ENCODE measurements at places on chromosomes 7 and 10.

- no peak for DNase-seq
These were observed 420 bp upstream of the KLHL7 start for GRCh38 chr7:23105086-23105643.

DNA sequence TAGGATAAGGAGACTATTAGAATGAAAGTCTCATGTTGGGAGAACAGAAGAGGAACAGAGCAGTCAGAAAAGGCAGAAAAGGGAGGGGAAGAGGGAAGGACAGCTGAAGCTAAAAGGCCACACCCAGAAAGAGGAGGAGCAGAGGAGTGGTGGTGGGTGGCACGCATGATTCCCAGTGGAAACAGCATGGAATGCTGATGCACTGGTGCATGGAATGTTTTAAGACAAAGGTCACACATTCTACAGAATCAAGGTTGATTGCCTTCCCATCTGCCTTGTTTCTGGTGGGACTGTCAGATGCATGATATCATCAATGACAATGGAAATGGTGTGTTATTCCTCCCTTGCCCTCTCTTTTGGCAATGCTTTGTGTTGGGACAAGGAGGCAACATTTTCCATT lies 285.4 kb upstream of the MKI67 start:
- no peak for DNase-seq

DNA sequence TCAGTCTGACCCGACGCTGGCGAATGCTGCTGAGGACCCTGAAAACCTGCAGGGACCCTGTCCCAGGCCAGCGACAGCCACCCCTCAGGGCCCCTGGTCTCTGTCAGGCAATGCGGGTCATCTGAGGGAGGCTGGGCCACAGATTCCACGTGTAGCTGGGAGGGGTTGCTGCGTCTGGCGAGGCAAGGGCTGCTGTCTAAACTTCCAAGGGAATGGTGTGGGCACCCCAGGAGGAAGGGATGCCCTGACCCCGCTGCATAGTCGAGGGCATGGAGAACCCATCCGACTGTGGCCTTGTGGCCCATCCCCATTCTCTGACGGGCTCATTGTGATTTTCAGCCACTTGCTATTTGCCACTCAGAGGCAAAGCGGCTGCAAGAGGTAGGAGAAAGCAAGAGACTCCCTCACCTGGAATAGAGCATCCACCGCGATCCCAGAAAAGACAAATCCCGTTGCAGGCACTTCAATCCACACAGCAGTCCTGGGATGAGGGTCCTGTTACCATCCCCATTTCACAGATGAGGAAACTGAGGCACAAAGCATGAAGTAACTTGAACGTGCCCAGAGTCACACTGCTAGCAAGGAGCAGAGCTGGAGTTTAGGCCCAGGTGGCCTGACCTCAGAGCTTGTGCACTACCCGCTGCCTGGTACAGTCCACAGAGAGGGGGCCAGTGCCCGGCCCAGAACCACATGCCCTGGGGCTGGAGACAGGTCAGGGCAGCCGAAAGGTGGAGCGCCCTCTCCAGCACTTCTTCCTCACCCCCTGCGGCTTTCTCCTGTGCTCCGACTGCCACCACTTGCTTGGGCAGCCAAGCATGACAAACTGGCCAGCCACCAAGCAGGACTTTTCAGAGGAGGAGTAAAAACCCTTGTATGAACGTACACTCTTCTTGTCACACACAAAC lies 163.8 kb upstream of the KLF14 start:
- DNase-seq: no peak

DNA sequence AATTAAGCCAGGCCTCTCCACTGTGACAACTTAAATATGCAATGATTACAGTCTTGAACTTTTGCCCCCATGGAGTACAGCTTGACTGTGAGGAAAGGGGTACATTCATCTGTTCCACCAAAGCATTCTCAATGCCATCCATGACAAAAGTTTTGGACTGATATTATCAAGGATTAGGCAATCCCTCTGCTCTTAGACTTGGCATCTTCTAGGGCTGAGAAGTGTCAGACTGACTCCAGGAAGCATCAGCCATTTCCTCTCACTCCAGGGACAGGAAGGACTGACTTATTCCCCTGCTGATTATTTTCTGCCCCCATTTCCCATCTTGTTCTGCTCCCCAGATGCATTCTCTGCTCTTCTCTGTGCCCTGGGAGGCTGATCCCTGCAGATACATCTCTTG lies 69.7 kb downstream of the ZNF365 start:
- DNase-seq: no peak

DNA sequence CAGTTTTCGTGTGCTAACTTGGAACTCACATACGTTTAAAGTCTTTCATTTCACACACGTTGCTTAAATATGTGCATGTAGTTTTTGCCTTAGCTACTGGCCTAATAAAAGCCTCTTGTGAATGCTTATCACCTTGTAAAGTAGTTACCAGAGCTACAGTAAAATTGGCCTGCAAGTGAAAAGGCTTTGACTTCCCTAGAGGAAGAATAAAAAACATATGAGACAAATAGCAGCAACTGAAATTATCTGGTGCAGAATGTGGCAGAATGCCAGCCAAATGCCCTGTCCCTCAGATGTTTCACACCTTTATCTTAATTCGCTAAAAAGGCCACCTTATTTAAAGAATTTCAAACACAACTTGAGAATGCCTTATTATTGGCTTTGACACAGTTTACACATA lies 28.1 kb upstream of the RPA3 start:
- no peak for DNase-seq

DNA sequence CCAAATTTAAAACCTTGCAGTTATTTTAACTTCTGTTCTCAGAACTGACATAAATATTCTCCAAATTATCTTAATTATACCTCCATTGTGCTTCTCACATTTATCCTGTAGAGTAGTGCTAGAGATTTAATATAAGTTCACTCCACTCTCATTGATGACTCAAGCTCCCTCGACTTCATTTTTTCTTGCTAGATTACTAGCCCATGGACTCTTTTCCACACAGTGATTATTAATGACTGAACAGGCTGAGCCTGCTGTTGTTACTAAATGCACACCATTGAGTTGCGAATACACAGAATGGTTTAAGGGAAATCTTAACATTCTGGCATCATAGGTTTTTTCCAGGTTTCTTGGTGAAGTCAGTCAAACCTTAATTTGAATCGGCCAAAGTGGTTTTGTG lies 179.5 kb upstream of the AKR1E2 start:
- DNase-seq: no peak

DNA sequence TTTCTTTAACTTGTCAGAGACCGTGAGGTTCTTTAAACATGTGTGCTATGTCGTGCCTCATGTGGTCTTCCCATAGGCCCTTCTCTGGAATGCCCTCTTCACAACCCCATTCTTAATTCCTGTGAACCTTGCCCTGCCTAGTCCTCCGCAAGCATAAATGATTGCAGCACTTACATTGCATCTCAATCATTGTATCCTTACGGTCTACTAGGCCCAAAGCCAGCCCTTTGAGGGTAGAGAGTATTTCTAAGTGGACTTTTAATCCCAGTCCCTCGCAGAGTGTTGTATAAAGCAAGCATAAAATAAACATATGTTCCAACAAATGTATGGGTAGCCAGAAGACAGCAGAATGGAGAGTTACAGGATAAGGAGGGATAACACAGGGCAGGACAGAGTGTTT lies 92.1 kb upstream of the FAM133B start:
- no peak for DNase-seq

DNA sequence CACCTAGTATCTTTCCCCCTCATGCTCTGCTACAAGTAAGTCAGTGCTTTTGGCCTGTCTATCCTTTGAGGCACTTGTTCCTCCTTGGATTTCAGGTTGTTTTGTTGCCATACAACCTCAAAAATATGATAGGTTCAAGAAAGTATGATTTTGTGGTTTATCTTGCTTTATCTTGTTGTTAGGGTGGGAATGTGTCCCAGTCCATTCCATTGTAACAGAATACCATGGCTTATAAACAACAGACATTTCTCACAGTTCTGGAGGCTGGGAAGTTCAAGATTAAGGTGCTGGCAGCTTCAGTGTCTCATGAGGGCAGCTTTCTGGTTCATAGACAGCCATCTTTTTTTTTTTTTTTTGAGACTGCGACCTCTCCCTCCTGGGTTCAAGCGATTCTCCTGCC lies 72.1 kb downstream of the TMEM270 start:
- DNase-seq: no peak

DNA sequence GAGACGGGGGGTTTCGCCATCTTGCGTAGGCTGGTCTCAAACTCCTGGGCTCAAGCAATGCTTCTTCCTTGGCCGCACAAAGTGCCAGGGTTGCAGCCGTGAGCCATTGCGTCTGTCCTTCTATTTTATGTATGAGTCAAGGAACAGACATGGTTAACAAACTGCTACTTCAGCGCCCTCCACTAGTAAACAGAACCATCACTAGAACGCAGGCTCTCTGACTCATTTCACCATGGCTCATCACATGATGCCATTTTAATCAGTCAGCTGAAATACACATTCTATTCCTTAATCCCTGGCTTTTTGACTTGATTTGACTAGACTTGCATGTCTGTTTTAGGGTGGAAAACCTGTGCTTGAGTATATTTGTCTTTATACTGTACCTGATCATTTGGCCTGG lies 41.3 kb downstream of the CELF2 start:
- DNase-seq: no peak

GRCh38 chr10:103784723-103785418 lies 70.5 kb downstream of the SH3PXD2A start:
- DNase-seq: no peak

- no peak for DNase-seq
These were observed 8.0 kb downstream of the CALHM3 start for GRCh38 chr10:103470761-103471653.

DNA sequence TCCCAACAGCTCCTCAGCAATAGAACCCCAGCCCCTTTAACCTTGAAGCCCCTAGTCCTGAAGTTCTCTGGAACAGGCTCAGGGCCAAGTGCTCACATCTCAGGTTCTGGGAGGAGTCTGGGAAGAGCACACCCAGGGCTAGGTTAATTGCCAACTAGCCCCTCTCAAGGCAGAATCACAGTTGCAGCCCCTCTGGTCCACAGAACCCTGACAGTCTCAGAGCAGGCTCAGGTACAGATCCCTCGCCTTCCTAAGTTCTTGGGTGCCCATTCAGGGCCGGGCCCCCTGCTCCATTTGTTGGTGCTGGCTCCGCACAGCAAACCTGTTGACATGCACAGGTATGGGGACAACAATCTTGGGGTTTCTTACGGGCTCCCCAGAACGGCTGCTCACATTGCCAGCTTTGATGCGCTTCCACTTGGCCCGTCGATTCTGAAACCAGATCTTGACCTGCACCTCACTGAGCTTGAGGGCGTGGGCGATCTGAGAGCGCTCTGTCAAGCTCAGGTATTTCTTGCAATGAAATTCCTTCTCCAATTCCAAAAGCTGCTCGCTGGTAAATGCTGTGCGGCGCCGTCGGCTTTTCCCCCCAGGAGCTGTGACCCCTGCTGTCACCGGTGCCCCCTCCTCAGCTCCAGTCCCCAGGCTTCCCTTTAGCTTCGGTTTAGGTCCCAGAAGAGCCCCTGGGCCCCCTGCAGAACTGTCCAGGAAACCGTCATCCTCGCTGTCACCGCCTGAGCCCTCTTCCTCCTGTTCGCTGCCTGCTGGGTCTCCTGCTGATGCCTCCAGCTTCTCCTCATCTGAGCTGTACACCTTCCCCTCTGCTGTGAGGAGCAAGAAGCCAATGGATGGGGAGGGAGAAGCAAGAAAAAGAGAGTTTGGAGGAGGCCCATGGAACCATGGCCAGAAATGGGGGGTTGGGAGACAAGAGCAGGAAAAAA lies 18.9 kb downstream of the GBX1 start:
- DNase-seq: no peak

GRCh38 chr10:129079705-129080104 lies 387.3 kb upstream of the MGMT start:
- DNase-seq: peak; percentile 51

DNA sequence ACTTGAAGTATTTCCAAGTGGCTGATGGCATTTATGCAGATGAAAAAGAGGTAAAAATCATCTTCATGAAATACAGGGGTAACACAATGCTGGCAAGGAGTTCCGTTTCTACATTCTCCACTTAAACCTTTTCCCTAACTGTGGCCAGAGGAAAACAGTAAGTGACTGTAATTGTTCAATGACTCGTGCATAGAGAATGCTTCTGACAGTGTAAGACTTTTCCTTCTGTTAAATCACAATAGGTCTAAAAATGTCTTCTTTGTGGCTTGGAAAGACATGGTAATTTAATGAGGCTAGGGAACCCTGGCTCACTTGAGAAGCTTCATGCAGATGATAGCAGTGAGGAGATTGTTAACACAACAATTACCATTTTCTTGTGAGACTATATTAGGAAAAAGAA lies 50.3 kb upstream of the RSU1 start:
- no peak for DNase-seq

DNA sequence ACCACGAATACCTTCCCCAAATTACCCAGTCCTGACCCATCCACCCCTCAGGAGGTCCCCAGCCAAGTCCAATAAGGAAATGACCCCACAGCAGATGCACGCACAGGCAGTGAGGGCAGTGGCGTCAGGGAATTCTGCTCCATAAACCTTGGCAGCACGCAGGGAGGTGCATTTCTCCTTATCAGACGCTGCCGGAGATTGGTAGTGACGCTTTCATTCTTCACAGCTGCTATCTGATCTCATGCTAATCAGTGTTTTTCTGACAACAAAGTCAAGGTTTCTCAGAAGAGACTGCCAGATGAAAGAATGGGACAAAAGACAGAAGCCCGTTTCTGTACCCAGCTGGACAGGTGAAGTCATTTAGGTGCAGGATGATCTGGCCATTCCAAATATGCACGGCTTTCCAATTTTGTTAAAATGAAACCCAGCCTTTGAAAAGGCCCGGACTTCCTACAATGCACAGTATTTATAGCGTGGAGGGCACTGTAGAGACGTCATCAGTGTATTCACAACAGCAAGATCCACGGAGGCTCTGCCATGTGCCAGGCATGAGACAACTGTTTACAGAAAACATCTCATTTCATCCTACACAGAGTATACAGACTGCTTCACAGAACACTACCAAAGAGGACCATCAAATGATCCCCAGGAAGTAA lies 35.3 kb downstream of the DIP2C start:
- peak; percentile 69 for DNase-seq

DNA sequence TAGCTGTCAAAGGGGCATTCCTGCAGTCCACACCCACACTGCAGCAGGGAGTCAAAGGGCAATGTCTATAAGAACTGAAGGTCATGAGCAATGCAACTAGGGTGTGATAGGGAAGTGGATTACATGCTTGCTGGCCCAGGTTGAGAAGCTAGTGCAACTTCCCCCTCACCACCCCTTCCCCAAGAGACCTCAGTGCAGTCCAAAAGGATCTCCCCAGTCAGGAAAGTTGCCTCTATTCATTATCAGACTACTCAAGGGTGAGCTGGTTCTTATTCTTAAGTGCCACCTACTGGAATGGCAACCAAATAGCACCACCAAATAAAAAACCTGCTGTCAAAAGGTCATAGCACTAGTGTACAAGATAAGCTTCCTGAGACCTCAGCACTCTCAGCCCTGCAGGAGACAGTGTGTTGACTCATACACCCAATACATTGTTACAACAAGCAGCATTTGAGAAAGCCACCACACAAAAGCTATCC lies 28.2 kb downstream of the MTERF1 start:
- DNase-seq: no peak

- DNase-seq: no peak
These were observed 258.2 kb downstream of the KIF20B start for GRCh38 chr10:89959433-89960110.

GRCh38 chr10:84261236-84261915 lies 16.5 kb downstream of the RGR start:
- no peak for DNase-seq

- DNase-seq: no peak
These were observed 80.7 kb downstream of the FZD1 start for GRCh38 chr7:91344911-91345310.

- DNase-seq: no peak
These were observed 82.3 kb upstream of the ADRB1 start for GRCh38 chr10:113961182-113962031.

All from globus pallidus (tissue), 1 donor.